ENCODE measurements at places on chromosomes 1 and 21. TPM values are rescaled to one million over a fixed set of nuclear protein-coding genes. Genes with fewer than 3 reads are reported as not detected.
A peak's percentile ranks its signal among the peaks of the same experiment; 100 is the strongest.

The KLHDC8A gene
- total RNA-seq, result under 0.01 TPM

DNA sequence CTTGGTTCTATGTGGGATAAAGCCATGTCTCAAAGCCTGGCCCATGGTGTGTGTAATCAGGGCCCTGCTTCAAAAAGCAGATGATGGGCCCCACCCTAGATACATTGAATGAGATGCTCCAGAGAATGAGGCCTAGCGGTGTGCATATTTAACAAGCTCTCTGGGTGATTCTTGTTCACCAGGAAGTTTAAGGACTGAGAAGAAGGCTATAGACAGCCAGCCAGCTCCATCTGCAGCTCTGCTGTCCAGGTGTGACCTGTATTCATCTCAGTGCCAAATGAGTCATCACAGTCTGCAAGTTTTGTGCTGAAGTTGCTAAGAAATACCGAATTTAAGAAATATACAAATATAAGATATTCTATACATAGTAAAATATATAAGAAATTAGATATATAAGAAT is 182.0 kb upstream of the RUNX1 start:
- DNase-seq, result no peak

The PTPRF gene
- 1.9 TPM for total RNA-seq

The CLSTN1 gene
- total RNA-seq, result 89.9 TPM

The SMCP gene
- not detected for total RNA-seq

The HSD3B1 gene
- not detected for total RNA-seq

DNA sequence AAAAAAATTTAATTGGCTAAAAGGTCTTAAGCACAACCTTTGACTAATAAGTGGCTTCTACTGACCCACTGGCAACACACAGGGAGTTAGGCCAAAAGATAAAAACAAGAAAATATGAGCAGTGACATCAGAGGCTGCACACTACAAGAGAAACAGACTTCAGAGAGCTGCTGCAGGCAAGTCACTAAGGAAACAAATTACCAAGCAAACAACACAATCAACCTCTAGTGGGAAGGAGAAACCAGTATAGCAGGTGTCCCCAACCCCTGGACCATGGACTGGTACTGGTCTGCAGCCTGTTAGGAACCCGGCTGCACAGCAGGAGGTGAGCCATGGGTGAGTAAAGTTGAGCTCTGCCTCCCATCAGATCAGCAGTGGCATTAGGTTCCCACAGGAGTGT is 20.8 kb upstream of the ENSA start:
- DNase-seq, result no peak

The EYA3 gene
- 12.7 TPM for total RNA-seq

DNA sequence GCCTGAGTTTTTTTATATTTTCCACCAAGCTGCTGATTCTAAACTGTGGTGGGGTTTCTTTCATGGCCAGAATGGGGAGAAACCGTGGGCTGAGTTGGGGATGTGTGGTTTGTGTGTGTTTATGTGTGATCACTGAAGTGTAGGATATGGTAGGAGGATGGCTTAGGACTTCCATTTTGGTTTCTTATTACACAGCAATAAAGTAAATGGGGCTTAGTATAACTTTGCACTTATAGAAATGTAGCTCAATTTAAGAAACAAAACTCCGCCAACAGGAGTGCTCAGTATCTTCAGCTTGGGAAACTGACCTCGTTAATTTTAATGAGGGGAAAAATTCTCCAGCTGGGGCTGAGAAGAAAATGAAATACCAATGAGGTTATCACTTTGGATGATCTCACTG is 77.8 kb downstream of the PBX1 start:
- no peak for DNase-seq

DNA sequence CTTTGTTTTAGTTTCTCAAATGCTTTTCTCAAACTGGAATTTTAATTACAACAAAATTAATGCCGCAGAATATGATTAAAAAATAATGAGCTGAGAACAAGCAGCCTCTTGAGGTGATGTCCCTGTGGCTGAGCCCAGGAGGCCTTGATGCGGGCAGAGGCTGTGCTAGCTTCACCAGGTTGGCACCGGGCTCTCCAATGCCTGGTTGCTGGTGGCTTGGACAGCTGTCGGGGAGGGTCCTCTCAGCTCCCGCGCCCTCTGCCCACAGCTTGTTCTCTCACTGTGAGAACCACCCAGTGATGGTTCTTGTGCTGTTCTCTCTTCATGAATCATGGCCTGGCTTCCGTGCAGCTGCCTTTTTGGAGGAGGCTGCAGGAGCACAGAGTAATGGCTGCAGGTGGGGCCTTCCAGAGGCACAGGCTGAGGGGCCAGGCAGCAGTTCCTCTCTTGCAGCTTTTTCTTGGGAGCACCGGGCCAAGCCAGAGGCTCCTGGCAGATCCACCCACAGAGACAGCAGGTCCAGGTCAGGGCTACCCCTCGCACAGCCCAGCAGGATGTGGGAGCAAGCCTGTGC is 156.3 kb downstream of the PCBP3 start:
- no peak for DNase-seq

DNA sequence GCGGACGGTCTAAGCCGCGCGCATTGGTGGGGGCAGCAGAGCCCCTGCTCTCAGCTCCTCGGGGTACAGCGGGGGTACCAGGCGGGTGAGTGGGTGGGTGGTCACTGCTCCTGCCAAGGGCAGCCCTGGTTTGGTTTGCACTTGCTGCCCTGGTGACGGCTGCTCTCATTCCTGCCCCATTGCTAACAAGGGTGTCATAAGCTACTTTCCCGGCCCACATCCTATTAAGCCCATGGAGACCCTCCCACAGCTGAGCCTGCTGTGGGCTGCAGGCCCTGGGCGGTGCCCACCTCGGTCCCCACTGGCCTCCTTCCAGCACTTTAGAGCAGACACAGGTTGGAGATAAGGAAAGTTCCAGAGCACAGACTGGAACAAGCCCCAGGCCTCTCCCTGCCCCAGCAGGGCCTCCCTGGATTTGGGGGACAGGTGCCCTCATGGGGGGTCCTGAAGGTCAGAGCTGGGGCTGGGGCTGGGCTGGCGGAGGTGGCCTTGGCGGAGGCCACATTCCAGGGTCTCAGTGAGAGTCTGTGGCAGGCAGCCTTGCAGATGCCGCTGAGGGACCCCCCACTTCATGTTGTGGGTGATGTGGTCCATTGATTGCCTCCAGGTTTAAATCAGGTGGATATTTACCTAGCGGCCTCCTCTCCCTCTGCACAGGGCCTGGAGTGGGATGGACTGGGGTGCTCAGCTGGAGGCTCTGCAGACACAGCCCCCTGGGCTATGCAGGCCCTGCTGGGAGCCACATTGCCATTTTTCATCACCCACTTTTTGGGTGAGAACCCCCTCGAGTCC is 27.0 kb downstream of the COL18A1 start:
- no peak for DNase-seq

GRCh38 chr1:239717097-239717917 is 330.9 kb downstream of the CHRM3 start:
- peak; percentile 31 for DNase-seq

The PDIK1L gene
- total RNA-seq, result 8.6 TPM

The LCE3D gene
- total RNA-seq, result not detected

The PLA2G2C gene
- not detected for total RNA-seq

- DNase-seq, result no peak
Measured at GRCh38 chr1:154767315-154768240, 102.5 kb downstream of the KCNN3 start.

DNA sequence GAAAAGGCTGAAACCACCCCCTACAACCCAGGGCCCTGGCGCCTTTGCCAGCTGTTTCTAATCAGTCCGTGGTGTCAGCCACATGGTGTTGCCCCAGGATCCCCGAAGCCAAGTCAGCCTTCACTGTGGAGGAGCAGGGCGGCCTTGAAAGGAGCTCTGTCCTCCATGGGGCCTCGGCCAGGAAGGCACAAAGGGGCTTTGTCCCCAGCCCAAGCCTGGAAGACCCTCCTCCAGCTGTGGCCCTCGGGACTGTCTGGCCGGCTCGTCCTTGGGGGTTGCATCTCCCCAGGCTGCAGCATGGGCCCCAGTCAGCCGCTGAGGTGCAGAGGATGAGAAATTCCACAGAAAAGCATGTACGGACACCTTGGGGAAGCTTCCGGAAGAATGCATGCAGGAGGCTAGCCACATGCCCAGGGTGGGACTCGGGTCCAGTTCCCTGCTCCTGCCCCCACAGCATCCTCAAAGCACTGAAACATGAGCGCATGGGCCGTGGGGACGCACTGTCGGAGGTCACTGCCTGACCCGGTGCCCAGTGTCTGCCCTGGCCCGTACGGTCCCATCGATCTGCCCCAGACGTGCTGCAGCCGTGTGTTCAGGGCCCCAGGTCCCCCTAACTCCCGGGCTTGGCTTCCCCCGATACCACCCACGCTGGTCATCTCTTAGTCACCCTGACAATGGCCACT is 38.6 kb upstream of the POFUT2 start:
- DNase-seq, result peak; percentile 14

GRCh38 chr1:198220428-198220827 is 63.6 kb downstream of the NEK7 start:
- no peak for DNase-seq

Measured in hematopoietic multipotent progenitor cell (in vitro differentiated cells).